ENCODE measurements at places on chromosomes 7 and 10. TPM values are rescaled to one million over a fixed set of nuclear protein-coding genes. Genes with fewer than 3 reads are reported as not detected.

DNA sequence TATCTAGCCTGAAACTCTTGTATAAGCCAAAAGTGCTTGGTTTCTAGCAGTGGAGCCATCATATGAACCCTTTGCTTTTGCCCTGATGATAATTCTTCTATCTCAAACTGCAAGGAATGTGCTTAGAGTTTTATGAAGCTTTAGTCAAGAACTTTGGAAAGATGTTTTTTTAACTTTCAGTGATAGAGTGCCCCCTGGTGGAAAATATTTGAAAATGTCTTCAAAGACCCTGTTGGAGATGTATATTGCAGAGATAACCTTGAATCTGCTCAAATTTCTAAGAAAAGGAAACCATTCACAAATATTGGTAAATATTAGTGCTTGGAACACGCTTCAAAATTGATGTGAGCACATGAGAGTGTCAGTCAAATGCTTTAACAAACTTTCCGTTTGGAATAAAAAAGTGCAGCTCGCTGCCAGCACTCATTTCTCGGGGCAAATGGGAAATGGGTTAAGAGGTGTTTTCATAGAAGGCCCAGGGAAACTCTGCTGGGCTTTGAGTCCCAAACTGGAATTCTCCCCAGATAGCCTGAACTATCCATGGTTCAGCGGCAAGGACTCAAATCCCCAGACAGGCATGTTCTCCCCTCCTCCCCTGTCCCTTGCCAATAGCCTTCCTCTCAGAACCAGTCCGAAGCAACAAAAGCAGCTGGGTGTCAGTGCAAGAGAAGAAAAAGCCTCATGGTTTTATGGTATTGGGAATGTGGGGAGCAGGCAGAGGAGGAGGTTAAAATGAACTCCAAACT, 129.3 kb downstream of the MYOF start:
- no peak overlapping the region for H3K27ac ChIP-seq
- DNase-seq, result no peak
- H3K27me3 ChIP-seq, result no peaks in the 10 kb centered on the region
- H3K36me3 ChIP-seq, result no peaks in the 10 kb centered on the region
- H3K4me1 ChIP-seq, result no peaks in the 10 kb centered on the region

DNA sequence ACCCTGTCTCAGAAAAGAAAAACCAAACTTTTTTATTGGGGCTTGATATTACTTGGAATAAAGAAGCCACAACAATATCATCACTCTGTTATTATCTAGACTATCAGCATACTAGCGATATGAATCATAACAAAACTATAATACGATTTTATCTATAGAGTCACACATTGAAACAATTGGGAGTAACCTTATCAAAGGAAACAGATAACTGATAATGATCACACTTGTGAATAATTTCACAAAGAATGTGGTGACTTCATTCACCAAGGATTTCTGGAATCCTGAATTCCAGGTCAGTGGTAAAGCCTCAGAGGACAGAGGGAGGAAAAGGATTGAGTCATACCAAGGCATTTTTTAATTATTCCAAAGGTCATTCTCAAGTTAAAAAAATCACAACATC, 32.1 kb upstream of the NMT2 start:
- no peaks in the 10 kb centered on the region for H3K4me1 ChIP-seq
- H3K27ac ChIP-seq, result peak overlapping the region; percentile 18
- no peaks in the 10 kb centered on the region for H3K27me3 ChIP-seq
- H3K4me3 ChIP-seq, result no peak overlapping the region
- no peak for DNase-seq
- H3K36me3 ChIP-seq, result no peaks in the 10 kb centered on the region

- no peaks in the 10 kb centered on the region for H3K27me3 ChIP-seq
- H3K27ac ChIP-seq, result no peak overlapping the region
- no peak overlapping the region for H3K4me3 ChIP-seq
- H3K36me3 ChIP-seq, result no peaks in the 10 kb centered on the region
- DNase-seq, result no peak
Observed at GRCh38 chr7:90816511-90817142, 220.5 kb downstream of the CDK14 start.

DNA sequence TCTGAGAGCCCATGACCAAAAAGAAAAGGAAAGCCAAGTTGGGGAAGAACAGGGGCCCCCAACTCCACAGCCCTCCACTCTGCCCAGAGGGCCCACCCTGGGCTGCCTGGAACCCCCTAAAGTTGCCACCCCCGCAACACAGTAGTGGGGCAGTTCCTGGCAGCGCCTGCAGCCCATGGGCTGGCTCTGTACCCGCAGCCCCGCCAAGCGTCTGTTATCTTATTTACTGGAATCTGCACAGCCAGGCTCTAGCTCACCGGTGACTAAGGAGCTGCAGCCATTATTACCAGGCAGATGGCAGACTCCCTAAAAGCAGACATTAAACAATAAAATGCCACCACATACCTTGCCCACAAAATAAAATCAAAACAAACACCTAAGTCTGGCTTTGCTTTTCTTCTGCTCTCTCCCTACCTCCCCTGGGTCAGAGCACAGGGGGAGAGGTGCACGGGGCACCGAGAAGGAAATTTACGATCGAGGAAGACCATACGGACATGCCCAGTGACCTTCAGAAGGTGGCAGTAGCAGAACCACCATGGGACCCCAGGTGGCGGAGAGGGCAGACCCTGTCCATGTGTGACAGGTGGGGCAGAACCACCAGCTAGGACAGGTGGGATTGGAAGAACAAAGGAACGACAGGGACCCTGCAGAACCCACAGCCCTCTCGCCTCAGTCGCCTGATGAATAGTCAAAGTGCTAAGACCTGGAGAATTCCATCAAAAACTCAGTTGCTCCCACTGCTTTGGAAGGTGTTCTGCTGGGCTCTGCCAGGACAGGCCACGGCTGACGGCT, 66.3 kb downstream of the PRKAG2 start:
- no peaks in the 10 kb centered on the region for H3K36me3 ChIP-seq
- no peaks in the 10 kb centered on the region for H3K27me3 ChIP-seq

SAMD9L gene
- 1.2 TPM for total RNA-seq

AKR1D1 gene
- total RNA-seq, result not detected

THSD7A gene
- total RNA-seq, result 0.78 TPM

PNLIP gene
- total RNA-seq, result not detected

DNA sequence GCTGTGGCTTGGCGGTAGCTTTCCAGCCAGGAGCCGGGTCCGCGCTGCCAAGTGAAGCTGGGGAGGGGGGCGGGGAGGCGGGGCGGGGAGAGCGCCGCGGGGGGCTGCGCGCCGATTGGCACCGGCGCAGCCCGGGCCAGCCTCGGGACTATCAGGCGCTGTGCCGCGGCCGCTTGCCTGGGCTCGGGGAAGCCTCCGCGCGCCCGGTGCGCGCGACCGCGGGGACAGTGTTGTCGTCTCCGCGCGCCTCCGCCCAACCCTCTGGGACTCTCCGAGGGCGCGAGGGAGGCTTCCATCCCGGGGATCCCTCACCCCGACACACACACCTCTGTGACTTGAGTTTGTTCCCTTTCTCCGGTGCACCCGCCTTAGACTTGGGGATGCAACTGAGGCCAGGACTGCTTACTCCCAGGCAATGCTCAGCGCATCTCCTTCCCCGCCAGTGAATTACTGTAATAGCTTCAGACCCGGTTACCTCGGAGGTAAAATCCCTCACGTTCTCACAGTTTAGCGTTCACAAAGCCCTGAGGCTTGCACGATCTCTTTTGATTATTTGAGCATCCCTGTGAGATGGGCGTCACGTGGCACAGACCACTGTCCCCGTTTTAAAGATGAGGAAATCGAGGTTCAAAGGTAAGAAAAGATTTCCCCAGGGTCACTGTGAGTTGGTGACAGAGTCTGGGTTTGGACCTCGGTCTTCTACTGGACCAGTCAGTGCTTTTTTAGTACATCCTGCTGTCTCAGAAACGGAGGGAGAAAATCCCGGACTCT, at the start of gene NKX1-2:
Gene NKX1-2 (minus strand): TSS at position 24 of the 771 bp plus-strand sequence. CDS start 92 bp downstream, outside the sequence.
- no peak for DNase-seq
- H3K4me3 ChIP-seq, result peak within 1 kb of the TSS; percentile 36
- H3K27ac ChIP-seq, result no peak within 1 kb of the TSS
- no peaks in the 10 kb centered on the region for H3K36me3 ChIP-seq
- peaks cover 3% of the 10 kb centered on the region for H3K4me1 ChIP-seq

SEC61A2 gene
- 9.2 TPM for total RNA-seq

DNA sequence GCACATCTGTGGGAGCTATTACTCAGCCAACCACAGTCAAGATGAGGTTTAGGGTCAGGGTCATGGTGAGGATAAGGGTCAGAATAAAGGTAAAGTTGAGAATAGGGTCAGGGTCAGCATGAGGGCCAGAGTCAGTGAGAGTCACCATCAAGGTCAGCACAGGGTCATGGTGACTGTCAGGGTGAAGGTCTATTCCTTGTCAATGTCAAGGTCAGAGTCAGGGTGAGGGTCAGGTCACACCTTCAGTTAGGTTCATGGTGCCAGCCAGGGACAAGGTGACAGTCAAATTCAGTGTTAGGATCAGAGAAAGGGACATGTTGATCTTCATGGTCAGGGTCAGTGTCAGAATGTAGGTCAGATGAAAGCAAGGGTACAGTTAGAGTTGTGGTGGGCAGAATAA, 14.1 kb downstream of the MRPS24 start:
- H3K27ac ChIP-seq, result no peak overlapping the region
- H3K4me3 ChIP-seq, result no peak overlapping the region
- H3K36me3 ChIP-seq, result no peaks in the 10 kb centered on the region
- DNase-seq, result no peak
- H3K4me1 ChIP-seq, result no peaks in the 10 kb centered on the region

DNA sequence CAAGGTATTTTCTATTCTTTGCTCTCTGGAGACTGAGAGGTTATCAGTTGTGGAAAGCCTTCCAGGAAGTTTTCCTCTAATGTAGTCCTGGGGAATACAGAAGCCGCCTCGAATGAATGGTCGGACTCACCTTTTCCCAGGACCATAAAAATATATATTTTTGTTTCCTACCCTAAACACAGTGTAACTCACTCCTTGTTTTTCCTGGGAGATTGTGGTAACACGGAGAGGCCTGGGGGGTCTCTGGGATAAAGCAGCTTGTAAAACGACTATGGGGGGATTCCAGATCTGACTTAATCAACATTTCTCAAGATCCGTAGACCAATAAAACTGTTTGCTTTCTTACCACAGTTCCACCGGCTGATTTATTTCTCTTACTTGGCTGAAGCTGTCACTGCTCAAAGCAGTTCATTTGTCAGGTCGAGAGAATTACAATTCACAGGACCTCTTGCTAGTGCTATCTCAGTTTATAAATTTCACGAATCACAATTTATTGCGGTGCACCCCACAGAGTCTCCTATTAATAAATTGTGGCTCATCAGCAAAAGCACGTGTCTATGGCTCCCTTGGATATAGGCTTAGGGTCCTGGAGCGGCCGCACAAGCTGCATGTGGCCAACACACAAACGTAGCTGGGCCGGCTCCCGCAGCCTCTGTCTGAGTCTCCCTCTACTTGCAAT, 176.3 kb upstream of the BMPER start:
- no peak overlapping the region for H3K27ac ChIP-seq
- H3K4me1 ChIP-seq, result no peaks in the 10 kb centered on the region
- DNase-seq, result no peak
- no peaks in the 10 kb centered on the region for H3K27me3 ChIP-seq
- H3K36me3 ChIP-seq, result no peaks in the 10 kb centered on the region
- H3K4me3 ChIP-seq, result no peak overlapping the region

DNA sequence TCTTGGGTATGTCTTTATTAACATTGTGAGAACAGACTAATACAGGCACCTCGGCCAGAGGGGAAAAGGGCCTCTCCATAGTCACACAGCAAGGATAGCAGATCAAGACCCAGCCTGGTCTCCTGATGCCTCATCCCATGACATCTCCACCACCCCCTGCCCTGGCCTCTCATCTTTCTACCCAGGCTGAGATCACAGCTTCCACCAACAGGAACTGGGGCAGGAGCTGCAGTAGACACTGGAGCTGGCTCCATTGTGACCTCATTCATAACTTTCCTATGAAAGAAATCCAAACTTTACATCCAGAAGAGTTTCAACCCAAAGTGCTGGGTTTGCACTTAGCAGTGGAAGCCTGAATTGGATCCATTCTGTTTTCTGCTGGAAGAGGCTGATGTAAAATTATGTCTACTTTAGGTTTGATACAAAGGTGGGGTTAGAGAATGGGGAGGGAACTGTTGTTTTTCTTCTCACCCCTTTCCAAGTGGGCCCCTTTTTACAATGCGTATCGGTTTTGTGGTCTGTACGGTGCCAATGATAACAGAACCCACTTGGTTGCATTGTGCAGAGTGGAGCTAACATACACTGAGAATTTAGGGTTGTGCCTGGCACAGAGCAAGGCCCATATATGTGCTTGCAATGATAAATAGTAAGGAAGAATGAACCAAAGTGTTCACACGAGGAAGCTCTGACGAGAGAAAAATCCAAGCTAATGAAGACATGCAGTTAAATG, 28.6 kb upstream of the INSIG1 start:
- no peaks in the 10 kb centered on the region for H3K4me1 ChIP-seq
- H3K36me3 ChIP-seq, result no peaks in the 10 kb centered on the region
- no peak overlapping the region for H3K27ac ChIP-seq
- no peak for DNase-seq
- no peak overlapping the region for H3K4me3 ChIP-seq
- H3K27me3 ChIP-seq, result no peaks in the 10 kb centered on the region

DNA sequence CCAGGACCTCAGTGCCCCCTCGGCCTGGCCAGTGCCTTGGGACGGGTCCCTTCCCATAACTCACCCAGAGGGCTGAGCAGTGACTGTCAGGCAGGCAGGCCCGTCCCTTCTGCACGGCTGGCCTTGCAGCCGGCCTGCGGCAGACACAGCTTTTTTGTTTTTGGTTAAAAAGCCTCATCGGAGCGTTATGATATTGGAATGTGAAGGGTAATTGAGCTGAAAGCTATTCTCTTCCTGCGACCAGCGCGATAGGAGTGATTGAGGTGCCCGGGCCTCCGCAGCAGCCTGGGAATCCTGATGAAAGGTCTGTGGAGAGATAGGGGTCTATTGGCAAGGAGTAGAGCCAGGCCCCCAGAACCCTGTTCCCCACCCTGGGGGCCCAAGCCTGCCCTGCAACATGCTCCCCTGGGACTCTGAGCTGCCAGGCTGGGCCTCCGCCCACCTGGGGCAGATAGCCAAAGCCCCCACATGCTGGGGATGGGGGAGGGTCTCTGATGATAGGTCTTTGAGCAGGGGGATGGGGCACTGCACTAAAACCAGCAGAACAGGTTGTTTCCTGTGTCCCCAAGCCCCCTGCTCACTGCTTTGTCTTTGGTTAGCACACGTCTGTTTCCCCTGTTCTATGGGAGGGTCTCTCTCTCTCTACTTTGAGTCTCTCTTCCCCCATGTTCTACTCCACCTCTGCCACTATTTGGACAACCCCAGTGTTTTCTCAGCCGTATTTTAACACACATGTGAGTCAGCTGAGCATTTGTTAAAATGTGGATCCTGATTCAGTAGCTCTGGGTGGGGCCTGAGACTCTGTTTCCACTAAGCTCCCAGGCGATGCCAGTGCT, 131.9 kb downstream of the CDH23 start:
- DNase-seq, result no peak
- no peaks in the 10 kb centered on the region for H3K4me1 ChIP-seq
- H3K36me3 ChIP-seq, result no peaks in the 10 kb centered on the region
- H3K4me3 ChIP-seq, result no peak overlapping the region
- no peaks in the 10 kb centered on the region for H3K27me3 ChIP-seq
- H3K27ac ChIP-seq, result no peak overlapping the region

- no peaks in the 10 kb centered on the region for H3K27me3 ChIP-seq
- H3K4me3 ChIP-seq, result no peak overlapping the region
- DNase-seq, result no peak
- peak overlapping the region; percentile 70 for H3K27ac ChIP-seq
- peaks cover 74% of the 10 kb centered on the region for H3K4me1 ChIP-seq
- no peaks in the 10 kb centered on the region for H3K36me3 ChIP-seq
Observed at GRCh38 chr7:28626624-28627262, 214.4 kb downstream of the CREB5 start.

- H3K27ac ChIP-seq, result no peak overlapping the region
- H3K27me3 ChIP-seq, result no peaks in the 10 kb centered on the region
Observed at GRCh38 chr10:78995987-78996791, 72.6 kb upstream of the ZMIZ1 start.

- no peaks in the 10 kb centered on the region for H3K27me3 ChIP-seq
- H3K27ac ChIP-seq, result no peak overlapping the region
- H3K36me3 ChIP-seq, result no peaks in the 10 kb centered on the region
- no peak for DNase-seq
- H3K4me1 ChIP-seq, result no peaks in the 10 kb centered on the region
- no peak overlapping the region for H3K4me3 ChIP-seq
Observed at GRCh38 chr10:63554657-63555056, 33.5 kb downstream of the REEP3 start.

All from gastrocnemius medialis (tissue), 4 donors.